ENCODE measurements at places on chromosomes 6 and 20.

GRCh38 chr6:84432619-84433018 lies 205.2 kb upstream of the CEP162 start:
- DNase-seq = no peak

DNA sequence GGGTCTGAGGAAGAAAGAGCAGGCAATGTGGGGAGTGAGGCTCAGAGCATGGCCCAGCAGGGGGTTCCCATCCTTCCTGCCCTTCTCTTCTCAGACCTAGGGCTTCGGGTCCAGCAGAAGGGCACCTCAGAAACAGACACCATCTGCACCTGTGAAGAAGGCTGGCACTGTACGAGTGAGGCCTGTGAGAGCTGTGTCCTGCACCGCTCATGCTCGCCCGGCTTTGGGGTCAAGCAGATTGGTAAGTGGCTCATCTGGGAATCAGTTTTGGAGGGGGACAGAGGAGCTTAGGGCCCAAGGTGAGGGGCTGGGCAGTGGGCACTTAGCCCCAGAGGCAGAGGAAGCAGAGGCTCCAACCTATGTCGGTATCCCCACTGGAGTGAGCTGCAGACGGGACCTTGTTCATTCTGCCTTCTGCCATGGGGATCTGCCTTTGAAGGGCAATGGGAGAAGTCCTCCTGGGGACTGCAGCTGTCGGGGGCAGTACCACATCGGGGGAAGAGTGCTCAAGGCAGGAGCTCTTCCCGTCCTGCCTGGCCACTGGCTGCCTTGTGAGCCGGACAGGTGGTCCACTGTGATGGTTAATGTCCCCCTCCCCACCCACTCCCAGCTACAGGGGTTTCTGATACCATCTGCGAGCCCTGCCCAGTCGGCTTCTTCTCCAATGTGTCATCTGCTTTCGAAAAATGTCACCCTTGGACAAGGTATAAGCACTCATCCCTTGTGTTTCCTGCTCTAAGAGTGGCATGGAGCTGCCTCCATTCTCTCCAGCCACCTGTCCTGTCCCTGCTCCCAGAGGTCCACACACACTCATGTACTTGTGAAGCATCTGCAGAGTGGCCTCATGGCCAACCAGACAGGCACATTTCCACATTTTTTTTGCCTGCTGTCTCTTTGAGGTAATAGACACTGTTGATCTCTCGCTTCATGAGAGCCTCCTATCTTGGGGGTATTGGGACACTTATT lies 4.7 kb downstream of the CD40 start:
- no peak for DNase-seq

GRCh38 chr6:125753218-125753936 lies 3.9 kb downstream of the HEY2 start:
- DNase-seq = no peak

DNA sequence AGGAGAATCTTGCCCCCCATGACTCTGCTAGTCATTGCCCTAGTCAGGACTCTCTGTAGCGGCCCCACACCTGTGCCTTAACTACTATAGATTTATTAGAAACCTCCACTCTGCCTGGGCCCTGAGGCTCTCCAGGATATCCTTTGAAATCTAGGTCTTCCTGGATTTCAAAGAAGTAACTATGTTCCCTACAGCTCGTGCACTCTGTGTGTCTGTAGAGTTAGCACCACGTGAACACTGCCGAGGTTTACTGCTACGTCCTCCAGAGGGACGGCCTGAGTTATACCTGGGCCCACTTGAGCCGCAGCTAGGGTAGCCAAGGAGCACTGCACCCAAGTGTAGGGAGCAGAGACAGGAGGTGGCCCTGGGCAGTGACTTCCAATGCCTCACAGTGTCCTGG lies 19.8 kb downstream of the GLP1R start:
- no peak for DNase-seq

- no peak for DNase-seq
Measured at GRCh38 chr6:63783096-63783495, 147.5 kb downstream of the PHF3 start.

- no peak for DNase-seq
Measured at GRCh38 chr6:5422321-5422915, 161.1 kb downstream of the FARS2 start.

DNA sequence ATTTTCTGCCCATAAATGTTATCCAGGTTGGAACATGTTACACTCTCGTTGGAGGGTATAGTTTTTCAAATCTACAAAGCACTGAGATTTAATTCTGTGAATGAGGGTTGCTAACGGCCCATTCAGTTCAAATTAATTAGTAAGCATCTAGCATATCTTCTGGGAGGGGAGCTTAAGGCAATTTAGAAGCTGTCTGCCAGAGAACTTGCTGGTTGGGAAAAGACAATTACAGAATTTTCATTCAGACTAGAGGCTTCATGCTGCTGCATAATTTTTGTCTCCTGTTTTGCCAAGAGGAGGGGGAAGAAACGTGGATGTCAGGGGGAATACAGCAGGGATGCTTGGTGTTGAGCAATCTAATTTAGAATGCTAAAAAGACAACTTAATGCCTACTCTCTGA lies 268.3 kb upstream of the FAM83B start:
- no peak for DNase-seq

- DNase-seq = no peak
Measured at GRCh38 chr6:14431385-14432330, 314.1 kb downstream of the CD83 start.

DNA sequence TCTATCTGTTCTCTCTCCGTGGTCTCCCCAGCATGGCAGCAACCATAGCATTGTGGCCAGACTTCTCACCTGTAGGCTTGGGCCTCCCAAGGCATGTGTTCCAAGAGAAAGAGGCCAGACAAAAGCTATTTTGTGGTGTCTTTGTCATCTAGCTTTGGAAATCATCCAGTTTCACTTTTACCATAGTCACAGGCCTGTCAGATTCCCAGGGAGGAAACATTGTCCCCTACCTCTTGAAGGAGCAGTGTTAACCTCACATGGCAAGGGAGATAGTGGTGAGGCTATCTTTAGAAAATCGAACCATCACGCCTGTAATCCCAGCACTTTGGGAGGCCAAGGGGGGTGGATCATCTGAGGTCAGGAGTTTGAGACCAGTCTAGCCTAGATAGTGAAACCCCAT lies 42.3 kb upstream of the RALGAPA2 start:
- DNase-seq = no peak

DNA sequence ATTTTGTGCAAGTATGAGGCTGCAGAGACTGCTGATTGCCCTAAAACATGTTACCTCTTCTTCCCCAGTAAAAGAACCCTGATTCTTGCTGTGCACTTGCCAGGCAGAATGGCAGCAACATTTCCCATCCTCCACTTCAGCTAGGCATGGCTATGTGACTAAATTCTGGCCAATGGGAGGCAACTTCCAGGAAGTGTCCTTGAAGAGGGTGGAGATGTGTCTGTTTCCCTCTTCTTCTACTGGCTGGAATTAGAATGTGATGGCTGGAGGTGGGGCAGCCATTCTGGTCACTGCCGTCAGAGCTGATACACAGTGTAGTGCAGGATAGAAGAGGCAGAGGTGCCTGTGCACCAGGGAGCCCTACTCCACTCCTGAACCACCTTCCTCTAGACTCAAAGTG lies 64.6 kb downstream of the CDH26 start:
- DNase-seq = no peak
